AG04450 (cell line): ENCODE measurements at places on chromosomes 1 and 21. TPM values are rescaled to one million over a fixed set of nuclear protein-coding genes. Genes with fewer than 3 reads are reported as not detected.

GRCh38 chr1:80896781-80897356, 903.9 kb upstream of the ADGRL2 start:
- DNase-seq: no peak

DNA sequence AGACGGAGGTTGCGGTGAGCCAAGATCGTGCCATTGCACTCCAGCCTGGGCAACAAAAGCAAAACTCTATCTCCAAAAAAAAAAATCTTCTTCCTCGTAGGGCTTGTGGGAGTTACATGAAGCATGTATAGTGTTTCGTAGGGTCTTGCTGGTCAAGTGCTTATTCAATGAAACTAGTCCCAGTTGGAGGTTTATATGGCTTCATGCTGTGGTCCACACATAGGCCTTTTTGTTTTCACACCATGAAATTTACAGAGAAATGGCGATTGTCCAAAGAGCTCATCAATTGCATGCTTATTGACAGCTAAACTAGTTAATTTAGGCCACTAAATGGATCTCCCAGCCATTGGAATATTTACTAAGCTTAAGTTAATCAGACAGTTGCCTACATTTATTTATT, 29.6 kb downstream of the HUNK start:
- no peak for DNase-seq

DNA sequence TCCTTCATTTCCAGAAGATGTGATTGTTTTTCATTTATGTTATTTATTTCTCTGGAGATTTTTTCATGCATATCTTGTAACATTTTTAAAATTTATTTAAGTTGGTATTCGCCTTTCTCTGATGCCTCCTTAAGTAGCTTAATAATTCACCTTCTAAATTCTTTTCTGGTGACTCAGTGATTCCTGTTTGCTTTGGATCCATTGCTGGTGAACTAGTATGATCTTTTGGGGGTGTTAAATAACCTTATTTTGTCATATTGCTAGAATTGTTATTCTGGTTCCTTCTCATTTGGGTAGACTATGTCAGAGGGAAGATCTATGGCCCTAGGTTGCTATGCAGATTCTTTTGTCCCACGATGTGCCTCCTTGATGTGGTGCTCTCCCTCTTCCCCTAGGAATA, 1347.2 kb upstream of the B3GALT2 start:
- no peak for DNase-seq

- no peak for DNase-seq
Observed at GRCh38 chr1:10717296-10718082, 79.0 kb downstream of the CASZ1 start.

- no peak for DNase-seq
Observed at GRCh38 chr1:235920596-235921375, 54.1 kb upstream of the LYST start.

- no peak for DNase-seq
Observed at GRCh38 chr1:30895382-30895943, 13.1 kb downstream of the SDC3 start.

Gene UTS2
- polyA plus RNA-seq: 0.06 TPM in 1 of 2 replicates, not detected in the other

Gene CHIT1
- not detected in 2 replicates for polyA plus RNA-seq

- peak; percentile 13 for DNase-seq
Observed at GRCh38 chr1:6414443-6414844, 5.3 kb downstream of the HES2 start.

GRCh38 chr1:31694964-31695313, 8.9 kb downstream of the COL16A1 start:
- DNase-seq: no peak

- no peak for DNase-seq
Observed at GRCh38 chr1:6507037-6507428, 15.6 kb upstream of the PLEKHG5 start.

Gene FAAH
- polyA plus RNA-seq: 0.06 and 0.21 TPM in 2 replicates

Gene EPHB2
- 30.9 and 41.7 TPM in 2 replicates for polyA plus RNA-seq

Gene MPL
- not detected in 2 replicates for polyA plus RNA-seq

GRCh38 chr1:36689992-36690391, 207.3 kb upstream of the CSF3R start:
- DNase-seq: no peak

- no peak for DNase-seq
Observed at GRCh38 chr1:115098979-115099692, 9.8 kb upstream of the TSPAN2 start.

Gene RABGAP1L
- polyA plus RNA-seq: 16.3 and 21.2 TPM in 2 replicates

- DNase-seq: no peak
Observed at GRCh38 chr21:29526545-29526944, 227.8 kb downstream of the BACH1 start.

Gene AIM2
- polyA plus RNA-seq: not detected in 2 replicates

DNA sequence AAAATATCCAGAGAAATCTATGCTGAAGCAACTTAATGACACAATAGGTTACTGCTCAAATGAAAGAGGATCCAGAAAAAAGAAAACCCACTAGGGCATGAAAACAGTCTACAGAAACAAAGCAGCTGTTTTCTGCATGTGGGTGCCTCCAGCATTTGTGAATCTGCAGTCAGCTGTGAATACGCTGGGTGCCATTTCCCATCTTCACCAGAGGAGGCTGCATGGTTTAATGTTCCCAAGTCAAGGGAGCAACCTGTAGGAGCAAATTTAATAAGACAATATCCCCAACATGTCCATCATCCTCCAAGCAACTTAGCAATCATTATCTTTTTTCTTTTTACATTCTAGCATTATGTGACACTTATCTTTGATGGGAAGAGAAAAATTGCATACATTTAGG, 396.6 kb downstream of the BRINP2 start:
- DNase-seq: peak; percentile 0

- no peak for DNase-seq
Observed at GRCh38 chr1:155884031-155884960, 24.9 kb downstream of the SYT11 start.

Gene ANXA9
- 0.10 and 0.21 TPM in 2 replicates for polyA plus RNA-seq

Gene GPR52
- 0.10 TPM in 1 of 2 replicates, not detected in the other for polyA plus RNA-seq

GRCh38 chr1:153957744-153958110, 685 bp downstream of the CRTC2 start:
- no peak for DNase-seq

DNA sequence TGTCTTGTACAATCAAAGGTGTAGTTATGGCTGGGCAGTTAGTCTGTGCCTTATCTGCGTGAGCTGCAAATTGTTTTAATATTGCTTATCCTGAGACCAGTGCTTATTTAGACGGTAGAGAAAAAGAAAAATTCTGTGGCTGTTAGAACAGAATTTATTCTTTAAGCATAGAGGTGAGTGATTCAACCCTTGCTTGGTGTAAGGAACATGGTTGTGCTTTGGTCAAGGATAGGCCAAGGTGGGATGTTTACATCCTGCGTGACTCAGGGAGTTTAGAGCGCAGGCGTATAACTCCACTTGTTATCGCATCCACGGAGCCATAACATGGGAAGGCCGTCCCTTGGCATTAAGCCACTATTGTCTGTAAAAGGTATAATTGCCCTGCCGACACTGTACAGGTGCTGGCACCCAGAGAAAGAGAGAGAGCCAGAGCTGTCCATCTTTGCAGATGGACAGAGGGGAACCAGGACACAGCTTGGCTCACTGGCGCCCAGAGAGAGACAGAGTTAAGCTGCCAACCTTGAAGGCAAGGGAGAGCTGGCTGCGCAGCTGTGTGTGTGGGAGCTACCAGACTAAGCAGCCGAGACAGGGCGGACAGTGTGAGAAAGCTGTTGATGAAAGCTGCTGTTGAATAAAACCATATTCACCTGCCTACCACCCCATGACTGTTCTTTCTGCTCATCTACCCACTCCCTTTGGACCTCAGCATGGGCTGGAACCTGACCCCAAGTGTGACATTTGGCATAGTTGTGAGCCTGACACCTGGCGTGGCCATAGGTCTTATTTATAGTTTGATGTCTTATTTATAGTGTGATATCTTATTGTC, 200.4 kb downstream of the DYRK1A start:
- DNase-seq: no peak

Gene OR2G6
- not detected in 2 replicates for polyA plus RNA-seq

DNA sequence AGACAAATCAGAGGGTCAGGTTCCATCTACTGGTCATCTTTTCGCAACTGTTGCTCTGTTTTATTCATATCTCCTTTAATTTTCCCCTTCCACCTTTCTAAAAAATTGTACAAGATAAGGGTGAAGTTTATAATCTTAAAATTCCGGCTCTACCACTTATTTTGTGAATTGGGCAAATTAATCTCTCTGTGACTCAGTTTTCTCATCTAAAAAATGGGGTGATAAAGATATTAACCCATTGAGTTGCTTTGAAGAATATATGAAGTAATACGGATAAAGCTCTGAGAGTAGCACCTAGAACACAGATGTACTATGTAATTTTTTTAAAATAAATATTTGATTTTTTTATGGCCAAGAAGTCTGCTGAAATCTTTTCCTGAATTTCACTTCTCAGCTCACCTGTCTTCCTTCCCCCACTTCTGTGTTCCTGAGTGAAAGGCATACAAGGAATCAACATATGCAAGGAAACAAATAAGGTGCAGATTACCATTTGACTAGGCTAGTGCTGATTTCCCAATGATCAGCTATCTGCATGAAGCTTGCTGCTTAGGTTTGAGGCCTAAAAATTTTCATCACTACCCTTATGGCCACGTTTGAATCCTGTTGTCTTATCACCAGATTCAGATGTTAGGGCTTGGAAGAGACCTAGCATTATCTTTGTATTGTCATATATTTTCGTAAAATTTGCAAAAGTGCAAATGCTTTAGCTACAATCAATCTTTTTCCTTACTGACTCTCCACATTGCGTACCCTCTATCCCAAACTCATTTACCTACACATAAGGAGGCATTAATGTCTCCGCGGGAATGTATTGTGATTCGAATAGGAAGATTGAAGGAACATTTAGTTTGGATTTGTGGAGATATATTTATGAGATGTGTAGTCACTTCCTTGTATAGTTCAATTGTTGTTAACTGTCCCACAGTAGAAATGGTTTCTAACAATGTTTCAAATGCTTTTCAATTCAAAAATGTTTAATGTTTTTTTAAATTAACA, 718.3 kb upstream of the PTBP2 start:
- DNase-seq: no peak

- DNase-seq: no peak
Observed at GRCh38 chr1:29779146-29779545, 542.8 kb downstream of the PTPRU start.

Gene MTARC2
- polyA plus RNA-seq: 2.8 and 2.9 TPM in 2 replicates

Gene B3GALT2
- 5.7 and 8.0 TPM in 2 replicates for polyA plus RNA-seq

DNA sequence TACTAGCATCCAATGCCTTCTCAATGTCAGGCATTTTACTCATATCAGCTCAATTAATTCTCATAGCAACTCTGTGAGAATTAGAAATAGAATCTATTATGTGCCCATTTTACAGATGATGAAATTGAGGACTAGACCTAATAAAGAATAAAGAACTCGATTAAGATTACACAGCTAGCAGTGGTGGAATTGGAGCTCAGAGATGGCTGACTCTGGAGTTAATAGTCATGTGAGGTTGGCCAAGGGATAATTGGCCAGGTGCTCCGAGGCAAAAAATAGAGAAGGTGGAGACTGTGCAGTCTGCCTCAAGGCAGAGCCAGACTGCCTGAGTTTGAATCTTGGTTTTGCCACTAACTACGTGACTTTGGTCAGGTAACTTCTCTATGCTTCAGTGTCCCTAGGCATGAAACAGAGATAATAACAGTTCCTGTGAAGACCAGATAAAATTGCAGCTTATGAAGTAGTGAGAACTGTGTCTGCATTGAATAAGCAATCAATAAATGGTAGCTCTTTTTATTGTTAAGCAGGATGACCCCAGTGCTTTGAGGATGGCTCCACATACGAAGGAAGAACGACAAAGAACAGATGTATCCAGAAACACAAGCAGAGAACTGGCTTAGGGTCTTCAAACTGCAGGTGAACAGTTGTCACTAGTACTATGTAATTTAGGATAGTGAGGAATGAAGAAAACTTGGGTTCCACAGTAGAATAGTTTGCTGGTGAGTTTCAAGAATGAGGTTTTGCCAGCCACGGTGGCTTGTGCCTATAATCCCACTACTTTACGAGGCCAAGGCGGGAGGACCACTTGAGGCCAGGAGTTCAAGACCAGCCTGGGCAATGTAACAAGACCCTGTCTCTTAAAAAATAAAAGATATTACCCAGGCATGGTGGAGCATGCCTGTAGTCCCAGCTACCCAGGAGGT, 6.9 kb upstream of the CCSAP start:
- DNase-seq: no peak

DNA sequence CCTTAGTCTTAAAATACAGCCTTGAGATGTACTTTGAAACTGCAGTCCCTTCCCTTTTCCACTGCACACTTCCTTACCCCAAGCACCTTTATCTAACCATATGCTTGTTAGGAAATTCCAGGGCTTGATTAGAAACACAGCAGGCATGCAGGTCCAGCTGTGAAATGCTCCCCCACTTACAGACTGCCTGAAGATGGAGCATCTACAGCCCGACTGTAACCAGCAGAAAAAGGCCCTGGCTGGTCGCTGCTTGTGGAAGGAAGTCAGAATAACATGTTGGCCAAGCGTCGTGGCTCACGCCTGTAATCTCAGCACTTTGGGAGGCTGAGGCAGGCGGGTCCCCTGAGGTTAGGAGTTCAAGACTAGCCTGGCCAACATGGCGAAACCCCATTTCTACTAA, 37.2 kb downstream of the VN1R5 start:
- peak; percentile 18 for DNase-seq

Gene PDE4B
- 13.8 and 17.6 TPM in 2 replicates for polyA plus RNA-seq

DNA sequence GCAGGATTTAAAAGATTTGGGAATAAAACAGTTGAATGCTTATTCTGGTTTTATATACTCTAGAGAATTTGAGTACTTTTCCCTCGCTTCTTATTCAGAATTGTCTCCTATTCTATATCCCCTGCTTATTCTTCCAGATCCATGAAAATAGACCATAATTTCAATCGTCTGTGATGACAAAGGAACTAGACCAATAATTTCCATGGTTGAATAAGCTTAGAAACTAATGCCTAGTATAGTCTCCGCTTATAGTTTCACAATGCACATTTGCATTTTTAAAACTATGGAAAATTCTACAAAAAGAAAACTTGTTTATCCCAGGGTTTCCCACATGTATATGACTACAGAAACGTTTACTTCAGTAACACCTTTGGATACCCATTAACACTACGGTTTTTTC, 247.4 kb upstream of the NR5A2 start:
- DNase-seq: no peak

Gene EPHA2
- 19.1 and 26.0 TPM in 2 replicates for polyA plus RNA-seq
